ENCODE measurements at places on chromosomes 13 and 19. TPM values are rescaled to one million over a fixed set of nuclear protein-coding genes. Genes with fewer than 3 reads are reported as not detected.

Gene SIGLECL1
- not detected for total RNA-seq

Gene SKA3
- total RNA-seq, result 14.0 TPM

Gene TYK2
- total RNA-seq, result 27.3 TPM

Gene NDUFA7
- 93.7 TPM for total RNA-seq

Gene TEX101
- total RNA-seq, result not detected

Gene KMT2B
- total RNA-seq, result 61.5 TPM

Gene PNMA8A
- 11.5 TPM for total RNA-seq

Gene FGF21
- not detected for total RNA-seq

Gene PDE4C
- total RNA-seq, result 0.15 TPM

Gene SWSAP1
- 2.4 TPM for total RNA-seq

Gene ETV2
- 1.6 TPM for total RNA-seq
